ENCODE measurements at places on chromosomes 3 and 15.

- DNase-seq, result no peak
Measured at GRCh38 chr3:65660000-65660598, 378.6 kb downstream of the MAGI1 start.

DNA sequence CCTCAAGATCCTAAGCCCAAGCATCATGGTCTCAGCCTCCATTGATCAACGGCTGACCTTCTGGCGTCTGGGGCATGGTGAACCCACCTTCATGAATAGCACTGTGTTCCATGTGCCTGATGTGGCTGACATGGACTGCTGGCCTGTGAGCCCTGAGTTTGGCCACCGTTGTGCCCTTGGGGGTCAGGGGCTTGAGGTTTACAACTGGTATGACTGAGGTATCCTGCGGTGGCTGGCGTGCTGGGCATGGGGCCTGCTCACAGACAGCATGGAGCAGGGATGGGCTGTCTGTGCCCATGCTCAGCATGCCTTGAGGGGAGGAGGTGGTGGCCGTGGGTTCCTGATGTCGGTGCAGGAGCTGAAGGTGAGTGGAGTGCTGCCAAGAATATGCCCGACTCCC is 3.3 kb downstream of the DALRD3 start:
- DNase-seq, result no peak

- DNase-seq, result no peak
Measured at GRCh38 chr15:48778331-48778730, 32.5 kb downstream of the CEP152 start.

DNA sequence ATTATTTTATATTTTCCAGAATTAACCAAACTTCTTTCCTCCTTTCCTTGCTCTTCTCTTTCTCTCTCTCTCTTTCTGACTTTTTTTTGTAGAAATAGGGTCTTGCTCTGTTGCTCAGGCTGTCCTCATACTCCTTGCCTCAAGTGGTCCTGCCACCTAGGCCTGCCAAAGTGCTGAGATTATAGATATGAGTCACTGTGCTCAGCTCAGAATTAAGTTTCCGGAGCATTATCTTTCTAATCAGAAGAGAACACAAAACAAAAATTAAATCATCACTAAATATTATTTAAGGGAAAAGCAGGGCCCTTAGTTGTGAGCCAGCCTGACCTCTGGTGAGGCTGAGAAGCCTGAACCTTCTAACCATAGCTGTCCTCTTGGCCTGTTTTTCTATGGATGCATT is 168.2 kb downstream of the SOX2 start:
- no peak for DNase-seq

DNA sequence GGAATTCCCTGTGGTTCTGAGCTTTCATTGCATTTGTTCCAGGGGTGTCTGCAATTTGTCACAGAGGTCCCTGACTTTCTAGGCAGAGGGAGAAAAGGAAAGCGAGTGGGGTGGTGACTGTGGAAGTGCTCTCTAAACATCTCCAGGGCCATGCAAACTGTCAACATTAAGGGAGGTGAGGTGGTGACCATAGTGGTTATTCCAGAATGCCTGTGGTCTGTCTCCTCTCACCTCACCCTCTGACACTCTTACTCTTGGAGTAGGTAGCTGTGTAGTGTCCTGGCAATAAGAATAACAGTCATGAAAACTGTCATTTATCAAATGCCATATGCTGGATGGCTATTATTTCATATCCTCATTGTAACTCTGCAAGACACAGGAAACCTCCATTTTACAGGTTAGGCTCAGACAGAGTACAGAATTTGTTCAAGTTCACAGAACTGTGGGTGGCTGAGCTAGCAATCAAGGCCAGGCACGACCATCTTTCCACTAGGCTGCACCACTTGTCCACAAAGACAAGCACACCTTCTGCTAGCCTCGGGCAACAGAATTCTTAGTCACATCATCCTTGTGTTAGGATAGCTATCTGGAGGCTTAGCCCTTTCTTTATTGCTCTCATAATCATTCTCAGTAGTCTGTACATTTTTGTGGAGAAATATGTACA is 179.4 kb downstream of the CD47 start:
- DNase-seq, result no peak

- no peak for DNase-seq
Measured at GRCh38 chr3:88930611-88931010, 176.8 kb upstream of the EPHA3 start.

DNA sequence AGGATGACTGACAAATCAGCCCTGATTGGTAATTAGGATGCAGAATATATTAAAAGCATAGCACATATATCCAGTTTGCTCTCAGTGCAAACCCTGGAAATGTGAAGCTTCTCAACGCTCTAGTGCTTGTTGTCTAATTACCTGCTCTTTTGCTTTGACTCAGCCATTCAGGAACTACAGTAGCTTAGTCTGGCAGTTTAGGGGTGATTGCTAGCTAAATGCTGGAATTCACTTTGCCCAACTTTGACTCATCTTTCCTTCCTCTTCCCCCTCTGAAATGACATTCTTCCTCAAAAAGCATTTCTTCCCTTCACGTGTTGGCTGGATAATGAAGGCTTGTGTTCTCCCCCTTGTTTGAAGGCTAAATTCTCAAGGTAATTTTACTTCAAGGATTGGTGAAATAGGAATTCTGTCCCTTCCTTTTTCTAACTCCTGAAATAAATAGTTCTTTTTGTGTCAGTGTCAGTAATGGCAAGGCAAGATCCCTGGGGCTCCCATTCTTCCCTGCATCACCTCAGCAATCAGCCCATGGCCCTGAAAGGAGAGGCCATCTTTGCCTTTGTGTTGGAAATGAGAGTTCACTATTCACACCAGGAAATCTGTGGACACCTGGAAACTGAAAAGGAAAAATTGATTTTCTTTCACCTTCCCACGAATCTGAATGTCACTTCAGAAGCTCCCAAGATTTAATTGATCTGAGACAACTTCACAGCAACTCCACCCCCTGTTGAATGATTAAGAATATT is 103.6 kb downstream of the ECT2 start:
- DNase-seq, result no peak

DNA sequence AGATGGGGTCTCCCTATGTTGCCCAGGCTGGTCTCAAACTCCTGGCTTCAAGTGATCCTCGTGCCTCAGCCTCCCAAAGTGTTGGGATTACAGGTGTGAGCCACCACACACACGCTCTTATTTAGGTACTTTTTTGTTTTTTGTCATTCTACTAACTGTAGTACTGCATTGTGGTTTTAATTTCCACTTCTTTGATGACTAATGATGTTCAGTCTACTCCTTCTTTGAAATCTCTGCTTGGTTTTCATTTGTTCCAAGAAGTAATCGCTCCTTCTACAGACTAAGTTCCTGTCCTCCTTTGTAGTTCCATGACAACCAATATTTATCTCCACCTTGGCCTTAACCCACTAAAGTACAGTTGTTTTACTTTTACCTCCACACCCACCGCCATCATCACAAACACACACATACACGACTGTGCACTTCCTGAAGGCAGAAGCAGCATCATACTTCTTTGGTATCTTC is 529 bp upstream of the DLEC1 start:
- no peak for DNase-seq

DNA sequence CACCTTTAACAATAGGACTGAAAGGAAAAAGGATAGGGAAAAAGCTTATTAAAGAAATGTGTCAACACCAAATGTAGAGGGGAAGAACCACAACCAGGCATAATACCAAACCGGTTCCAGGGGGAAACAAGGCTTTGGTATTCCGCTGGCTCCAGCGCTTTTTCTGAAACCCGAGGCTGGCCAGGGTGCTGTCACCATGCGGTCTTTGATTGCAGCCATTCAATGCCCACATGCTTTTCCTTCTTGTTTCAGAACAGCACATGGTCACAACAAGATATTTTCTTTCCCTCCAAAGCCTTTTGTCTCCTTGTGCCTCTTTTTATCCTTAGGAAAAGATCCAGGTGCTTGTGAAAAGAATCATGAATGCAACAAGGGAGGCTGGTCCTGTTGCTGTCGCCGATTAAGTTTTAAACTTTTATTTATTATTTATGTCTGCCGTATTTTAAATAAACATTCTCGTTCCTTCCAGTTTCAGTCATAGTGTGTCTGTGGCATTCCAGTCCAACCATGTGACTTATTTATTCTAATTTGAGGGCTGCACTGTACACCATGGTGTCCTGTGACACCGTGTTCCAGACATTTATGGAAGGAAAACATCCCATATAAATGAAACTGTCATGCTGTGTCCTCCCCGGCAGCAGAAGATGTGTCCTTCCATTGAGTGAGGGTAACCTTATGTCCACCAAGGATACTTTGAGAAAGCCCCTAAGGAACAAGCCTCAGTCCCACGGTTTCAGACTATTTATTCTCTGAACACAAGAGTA is 41.1 kb downstream of the CCK start:
- no peak for DNase-seq

DNA sequence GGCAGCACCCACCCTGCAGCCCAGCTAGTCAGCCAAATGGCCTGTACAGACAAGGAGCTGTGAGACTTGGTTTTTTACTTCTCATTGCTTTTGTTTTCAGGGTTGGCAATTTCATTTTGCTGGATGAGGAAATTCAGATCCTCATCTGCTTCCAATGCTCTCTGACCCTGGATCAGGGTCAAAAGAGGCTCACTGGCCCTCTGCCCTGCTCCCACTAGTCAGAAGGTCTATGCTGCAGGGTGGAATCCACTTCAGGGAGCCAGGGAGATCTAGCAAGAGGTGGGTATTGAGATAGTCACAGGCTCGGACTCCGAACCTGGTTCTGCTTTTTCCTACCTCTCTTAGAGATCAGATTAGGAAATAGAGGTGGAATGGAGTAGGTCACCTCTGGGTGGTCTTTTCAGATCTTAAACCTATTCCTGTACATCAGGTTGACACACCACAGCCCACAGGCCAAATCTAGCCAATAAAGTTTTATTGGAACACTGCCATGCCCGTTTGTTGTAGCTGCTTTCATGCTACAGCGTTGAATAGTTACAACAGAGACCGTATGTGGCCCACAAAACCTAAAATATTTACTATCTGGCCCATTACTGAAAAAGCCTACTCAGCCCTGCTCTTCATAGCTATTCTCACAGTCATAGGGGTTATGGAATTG is 26.4 kb upstream of the GLCE start:
- no peak for DNase-seq

DNA sequence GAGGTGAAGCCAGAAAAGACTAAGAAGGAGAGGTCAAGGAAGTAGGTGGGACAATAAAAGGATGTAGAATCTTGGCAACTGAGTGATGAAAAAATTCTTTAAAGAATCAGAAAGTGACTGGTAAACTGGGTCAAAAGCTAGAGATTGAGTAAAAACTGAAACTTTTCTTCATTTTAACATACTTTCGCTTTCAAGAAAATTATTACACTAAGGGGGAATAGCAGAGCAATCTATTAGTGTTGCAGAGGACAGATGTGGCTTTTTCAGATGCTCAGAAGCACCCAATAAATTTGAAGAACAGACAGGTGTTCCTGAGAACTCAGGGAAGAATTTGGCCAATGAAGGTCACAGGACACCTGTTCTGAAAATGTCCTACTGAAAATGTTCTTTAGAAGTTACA is 805.4 kb upstream of the ALCAM start:
- DNase-seq, result no peak

- DNase-seq, result no peak
Measured at GRCh38 chr15:68409736-68410370, 22.1 kb downstream of the ITGA11 start.

DNA sequence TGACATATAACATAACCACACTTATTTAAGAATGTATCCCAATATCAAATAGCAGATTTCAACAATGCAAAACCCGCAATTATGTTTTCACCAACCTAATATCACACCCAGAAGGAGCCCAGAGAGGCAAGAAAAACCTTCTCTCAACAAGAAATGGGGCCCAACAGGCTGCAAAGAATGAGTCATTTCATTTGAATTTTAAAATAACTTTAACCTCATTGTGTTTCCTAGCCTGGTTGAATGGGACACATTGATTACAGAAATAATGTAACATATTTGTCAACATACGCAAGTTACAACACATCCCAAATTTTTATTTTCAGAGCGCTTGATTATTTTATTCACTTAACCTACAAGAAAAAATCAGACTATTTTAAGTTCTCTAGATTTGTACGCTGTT is 365.1 kb upstream of the SLCO3A1 start:
- DNase-seq, result no peak

- DNase-seq, result no peak
Measured at GRCh38 chr3:38533285-38533976, 37.3 kb downstream of the EXOG start.

DNA sequence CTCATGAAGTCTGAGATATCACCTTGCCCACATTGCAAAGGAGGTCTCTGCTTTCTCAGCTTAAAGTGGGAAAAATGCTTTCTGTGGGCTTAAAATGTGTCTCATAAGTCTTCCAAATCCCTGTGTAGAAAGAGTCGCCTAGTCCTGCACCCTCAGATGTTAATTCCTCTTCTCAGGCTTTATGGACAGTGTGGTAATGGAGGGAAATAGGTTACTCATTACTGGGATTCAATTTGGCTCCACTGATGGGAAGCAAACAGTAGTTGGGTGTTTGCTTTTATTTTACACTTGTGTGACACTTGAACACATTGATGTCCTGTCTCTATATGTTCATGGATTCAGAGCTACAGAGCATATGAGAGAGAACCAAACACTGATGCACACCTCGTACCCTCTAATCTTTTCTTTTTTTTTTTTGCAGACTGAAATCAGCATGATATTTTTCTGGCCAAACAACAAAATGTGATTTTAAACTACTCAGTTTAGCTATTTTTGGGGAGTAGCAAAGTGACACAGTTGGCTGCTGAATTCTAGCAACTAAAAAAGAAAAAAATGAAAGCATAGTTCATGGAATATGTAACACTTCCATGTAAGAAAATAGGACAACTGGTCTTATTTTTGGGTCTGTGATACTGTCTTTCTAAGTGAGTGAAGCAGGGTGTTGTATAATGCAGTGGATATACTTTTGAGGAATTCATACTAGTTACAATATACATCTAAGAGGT is 8.6 kb downstream of the PTPRG start:
- DNase-seq, result no peak

DNA sequence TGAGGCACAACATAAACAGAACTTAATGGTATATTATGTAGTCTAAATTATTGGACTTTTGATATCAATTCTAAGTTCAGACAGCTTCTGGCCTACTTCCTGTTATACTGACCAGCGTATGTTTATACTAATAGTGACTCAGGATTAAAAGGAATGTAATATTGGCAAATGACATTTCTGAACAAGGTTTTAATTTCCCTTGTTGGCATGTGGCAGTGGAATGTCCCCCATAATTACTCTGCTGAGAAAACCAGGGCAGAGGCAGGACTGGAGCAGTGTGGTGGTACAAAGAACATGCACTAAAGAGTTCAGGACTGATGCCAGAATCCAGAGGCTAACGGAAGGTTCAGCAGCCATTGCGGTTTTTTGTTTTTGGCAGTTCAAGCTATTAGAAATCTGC is 184.0 kb downstream of the KCNAB1 start:
- no peak for DNase-seq

GRCh38 chr15:38589502-38589901 is 24.9 kb upstream of the RASGRP1 start:
- DNase-seq, result no peak

GRCh38 chr3:175478301-175478700 is 619.2 kb downstream of the NAALADL2 start:
- no peak for DNase-seq

Data from DMS 273 treated with DMSO at 0.1 percent for 48 hours (cell line).